ENCODE measurements at places on chromosomes 1 and 21.
A peak's percentile ranks its signal among the peaks of the same experiment; 100 is the strongest.

- no peak for DNase-seq
Measured at GRCh38 chr21:44760376-44760775, 41.2 kb downstream of the UBE2G2 start.

DNA sequence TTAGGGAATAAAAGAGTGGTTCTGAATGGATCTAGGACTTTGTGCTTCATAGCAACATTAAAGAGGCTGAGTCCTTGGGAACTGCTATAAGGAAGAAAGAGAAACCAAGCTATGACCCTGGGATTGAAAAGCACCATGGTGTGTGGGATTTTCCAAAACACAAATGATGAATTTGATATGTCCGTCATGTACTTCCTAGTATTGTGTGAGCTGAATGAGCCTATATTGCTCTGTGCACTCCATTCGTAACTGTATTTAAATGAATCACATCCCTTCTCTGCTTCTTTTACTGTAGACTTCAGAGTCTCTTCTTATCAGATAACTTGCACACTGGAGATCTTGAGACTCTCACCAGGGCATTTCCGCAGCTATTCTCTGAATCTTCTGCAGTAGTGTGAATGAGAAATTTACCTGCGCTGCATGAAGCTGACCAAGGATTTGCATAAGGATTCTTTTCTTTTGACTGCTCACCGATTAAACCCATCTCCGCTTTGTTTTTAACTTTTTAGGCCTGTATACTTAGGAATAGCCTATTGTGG, 23.1 kb upstream of the OR10J4 start:
- DNase-seq, result no peak

- peak; percentile 53 for DNase-seq
Measured at GRCh38 chr1:212791261-212791675, 309 bp downstream of the NSL1 start.

DNA sequence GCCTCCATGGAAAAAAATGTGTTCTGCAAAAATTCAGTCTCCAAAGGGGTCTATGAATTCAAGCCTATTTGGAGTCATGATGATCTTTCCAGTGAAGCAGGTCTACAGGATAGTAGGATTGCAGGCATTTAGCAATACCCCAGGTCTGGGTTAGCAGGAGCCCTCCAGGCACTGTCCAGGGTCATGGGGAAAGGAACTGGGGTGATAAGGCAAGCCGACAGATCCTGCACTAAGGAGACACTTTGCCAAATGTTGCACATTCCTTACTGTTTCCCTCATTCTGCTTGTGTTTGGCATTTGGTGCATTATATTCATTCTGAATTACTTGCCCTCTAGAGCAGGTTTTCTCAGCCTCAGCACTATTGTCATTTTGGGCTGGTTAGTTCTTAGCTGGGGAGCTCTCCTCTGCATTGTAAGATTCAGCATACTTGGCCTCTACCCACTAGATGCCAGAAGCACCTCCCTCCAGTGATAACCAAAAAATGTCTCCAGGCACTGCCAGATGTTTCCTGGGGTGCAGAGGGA, 333.3 kb upstream of the PLXNA2 start:
- DNase-seq, result no peak

GRCh38 chr1:227893300-227893948, 54.3 kb downstream of the WNT9A start:
- no peak for DNase-seq

DNA sequence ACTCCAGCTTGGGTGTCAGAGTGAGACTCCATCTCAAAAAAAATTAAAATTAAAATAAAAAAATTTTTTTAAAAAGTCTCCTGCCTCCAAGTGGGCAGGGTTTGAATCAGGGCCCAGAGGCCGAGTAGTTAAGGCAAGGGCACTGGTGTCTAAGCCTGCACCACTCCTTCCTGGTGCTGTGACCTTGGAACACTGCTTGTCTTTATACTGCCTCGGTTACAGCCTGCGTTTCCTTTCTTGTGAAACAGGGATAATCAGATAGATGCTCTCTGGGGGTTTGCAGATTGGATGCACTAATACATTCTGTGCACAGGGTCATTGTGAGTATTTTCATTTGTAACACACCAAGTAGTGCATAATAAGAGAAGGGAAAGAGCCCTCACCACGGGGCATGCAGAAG, 58.4 kb upstream of the EFHD2 start:
- DNase-seq, result no peak

DNA sequence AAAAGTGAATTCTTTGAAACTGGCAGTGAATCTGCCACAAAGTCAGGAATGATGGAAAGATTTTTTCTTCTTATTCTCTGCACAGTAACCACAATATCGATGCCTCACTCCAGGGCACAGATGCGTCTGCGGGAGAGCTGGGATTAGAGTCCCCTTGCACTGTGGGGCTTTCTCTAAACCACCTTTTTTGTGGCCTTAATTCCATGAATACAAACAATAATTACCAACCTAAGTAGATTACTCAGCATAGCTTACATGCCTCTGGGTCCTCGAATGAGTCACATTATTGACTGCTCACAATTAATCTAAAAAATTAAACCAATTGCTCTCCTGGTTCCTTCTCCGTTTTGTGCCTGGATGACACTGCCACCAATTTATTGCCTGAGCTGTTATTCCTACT, 125.8 kb downstream of the KAZN start:
- DNase-seq, result no peak

DNA sequence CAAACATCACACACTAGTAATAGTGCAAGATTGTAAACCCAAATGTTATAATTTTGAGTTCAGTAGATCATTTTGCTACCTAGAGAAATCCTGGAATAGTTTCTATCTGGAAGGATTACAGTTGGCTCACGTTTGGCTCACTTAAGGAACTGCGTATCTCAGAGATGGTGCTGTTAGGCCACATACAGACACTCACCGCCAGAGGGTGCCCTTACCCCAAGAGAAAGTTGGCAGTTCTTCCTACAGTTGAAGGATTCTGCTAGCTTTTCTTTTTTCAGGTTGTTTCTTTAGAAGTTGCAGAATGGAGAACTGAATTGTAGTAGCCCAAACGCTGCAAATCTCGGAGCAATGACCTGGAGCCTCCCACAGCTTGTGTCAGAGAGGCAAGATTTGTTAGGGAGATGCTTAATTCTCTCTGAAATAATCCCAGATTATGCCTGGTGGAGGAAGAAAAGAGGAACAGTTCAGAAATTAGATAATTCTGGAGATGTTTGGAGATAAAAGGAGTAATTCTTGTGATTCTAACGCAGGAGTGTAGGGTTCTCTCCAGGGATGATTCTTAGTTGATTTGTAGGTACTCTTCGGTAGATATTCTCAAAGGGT, 87.9 kb upstream of the PAPPA2 start:
- DNase-seq, result peak; percentile 31

DNA sequence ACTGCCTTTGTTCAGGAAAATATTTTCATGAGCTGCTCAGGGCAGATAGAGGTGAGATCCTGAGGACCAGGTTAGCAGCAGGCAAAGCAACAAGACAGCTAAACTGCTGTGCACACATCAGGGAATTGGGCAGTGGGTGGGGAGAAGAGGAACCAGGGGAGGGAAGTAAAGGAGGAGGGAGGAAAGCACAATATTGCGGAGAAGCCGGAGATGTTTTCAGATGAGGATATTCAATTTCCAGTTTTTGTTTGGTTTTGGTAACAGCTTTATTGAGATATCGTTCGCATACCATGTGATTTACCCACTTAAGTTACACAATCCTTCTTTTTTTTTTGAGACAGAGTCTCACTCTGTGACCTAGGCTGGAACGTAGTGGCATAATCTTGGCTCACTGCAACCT, 34.5 kb downstream of the EPHA10 start:
- no peak for DNase-seq
